ENCODE measurements at places on chromosomes 1 and 21.

- DNase-seq, result peak; percentile 59
These were observed 24.8 kb upstream of the ZMYM4 start for GRCh38 chr1:35243691-35244090.

- DNase-seq, result peak; percentile 39
These were observed 1.2 kb downstream of the PABPC4 start for GRCh38 chr1:39575191-39576015.

- DNase-seq, result no peak
These were observed 431 bp upstream of the C1orf52 start for GRCh38 chr1:85259912-85260274.

DNA sequence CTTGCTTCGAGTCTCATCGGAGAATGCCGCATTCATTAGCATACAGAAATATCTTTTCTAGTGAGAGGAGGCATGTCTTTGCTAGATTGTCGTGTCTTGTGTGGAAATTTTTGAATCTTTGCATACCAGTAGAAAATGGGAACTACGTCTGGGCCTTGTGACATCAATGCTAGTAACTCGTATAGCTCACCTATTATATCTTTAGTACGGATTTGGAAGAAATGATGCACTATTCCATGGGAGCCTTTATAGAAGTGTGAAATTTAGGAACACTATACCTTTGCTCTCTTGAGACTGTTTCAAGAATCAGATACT lies 835 bp downstream of the UHMK1 start:
- DNase-seq, result no peak

- peak; percentile 92 for DNase-seq
These were observed 37.3 kb downstream of the CAMK2N1 start for GRCh38 chr1:20448671-20449071.

DNA sequence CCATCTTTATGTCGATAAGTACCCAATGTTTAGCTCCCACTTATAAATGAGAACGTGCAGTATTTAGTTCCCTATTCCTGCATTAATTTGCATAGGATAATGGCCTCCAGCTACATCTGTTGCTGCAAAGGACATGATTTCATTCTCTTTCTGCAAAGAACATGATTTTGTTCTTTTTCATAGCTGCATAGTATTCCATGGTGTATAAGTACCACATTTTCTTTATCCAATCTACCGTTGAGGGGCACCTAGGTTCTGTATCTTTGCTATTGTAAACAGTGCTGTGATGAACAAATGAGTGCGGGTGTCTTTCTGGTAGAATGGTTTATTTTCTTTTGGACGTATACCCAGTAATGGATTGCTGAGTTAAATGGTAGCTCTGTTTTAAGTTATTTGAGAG lies 63.0 kb downstream of the HLX start:
- no peak for DNase-seq

- DNase-seq, result no peak
These were observed 1205.3 kb upstream of the ADGRL4 start for GRCh38 chr1:80211691-80212380.

- peak; percentile 44 for DNase-seq
These were observed 28.3 kb upstream of the A3GALT2 start for GRCh38 chr1:33349081-33349759.

DNA sequence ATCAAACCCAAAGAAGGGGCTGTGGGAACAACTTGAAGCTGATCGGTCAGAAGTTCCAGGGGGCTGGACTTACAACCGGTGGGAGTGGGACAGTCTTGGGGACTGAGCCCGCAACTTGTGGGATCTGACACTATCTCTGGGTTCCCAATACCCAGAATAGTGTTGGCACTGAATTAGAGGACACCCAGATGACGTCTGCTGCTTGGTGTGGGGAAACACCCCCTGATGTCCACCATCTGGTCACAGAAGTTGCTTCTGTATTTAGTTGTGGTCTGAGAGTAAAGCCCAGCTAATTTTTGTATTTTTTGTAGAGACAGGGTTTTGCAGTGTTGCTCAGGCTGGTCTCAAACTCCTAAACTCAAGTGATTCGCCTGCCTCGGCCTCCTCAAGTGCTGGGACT lies 28.8 kb downstream of the SERBP1 start:
- no peak for DNase-seq

- DNase-seq, result no peak
These were observed 36.6 kb downstream of the GJA5 start for GRCh38 chr1:147723691-147724323.

GRCh38 chr1:184507604-184508280 lies 120.9 kb downstream of the C1orf21 start:
- DNase-seq, result no peak

DNA sequence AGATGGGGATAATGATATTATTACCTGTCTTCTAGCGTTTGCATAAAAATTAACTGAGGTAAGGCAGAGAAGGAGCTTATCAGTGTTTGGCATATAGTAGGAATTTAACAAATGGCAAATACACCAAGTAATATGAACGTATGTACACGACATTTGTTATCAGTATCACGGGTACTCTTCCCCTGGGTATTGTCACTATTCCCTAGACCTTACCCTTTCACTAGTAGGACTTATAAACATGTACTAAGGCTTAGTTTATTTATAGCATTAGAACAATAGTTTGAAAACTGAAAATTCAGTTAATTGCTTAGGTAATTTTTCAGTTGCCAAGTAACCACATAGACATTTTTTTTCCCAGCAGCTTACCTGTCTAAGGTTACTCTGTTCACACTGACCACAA lies 187.0 kb downstream of the KCTD3 start:
- no peak for DNase-seq

DNA sequence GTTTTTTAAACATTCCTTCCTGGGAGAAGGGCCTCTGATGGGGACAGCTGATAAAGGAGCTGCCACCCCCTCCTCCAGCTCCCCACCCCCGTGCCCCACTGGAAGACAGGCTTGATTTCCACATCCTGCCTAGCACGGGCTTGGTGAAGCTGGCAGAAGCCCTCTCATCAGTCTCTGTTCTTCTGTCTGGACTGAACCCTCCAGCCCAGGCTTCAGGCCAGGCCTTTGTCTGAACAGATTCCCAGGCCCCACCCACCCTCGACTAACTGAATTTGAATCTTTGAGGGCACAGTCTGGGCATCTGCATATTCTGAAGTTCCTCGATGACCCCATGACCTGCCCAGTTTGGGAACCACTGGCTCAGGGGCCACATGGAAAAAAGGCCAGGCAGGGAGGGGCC lies 75.3 kb downstream of the CD58 start:
- DNase-seq, result no peak

- DNase-seq, result no peak
These were observed 585.6 kb downstream of the PTBP2 start for GRCh38 chr1:97307151-97307550.

- DNase-seq, result no peak
These were observed 62.8 kb downstream of the PIK3CD start for GRCh38 chr1:9714257-9714718.

DNA sequence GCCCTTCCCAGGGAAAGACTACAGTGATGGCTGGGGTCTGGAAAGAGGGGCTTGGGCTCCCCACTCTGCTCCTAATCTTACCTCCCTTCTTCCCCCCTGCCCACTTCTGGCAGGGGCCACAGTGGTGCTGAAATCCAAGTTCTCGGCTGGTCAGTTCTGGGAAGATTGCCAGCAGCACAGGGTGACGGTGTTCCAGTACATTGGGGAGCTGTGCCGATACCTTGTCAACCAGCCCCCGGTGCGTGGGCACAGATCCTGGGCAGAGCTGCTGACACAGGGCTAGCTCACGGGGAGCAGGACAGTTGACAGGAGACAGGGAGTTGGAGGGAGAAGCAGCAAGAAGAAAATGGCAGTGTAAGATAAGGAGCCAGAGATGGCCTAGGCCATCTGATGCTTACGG lies 2.4 kb downstream of the SLC27A3 start:
- DNase-seq, result no peak

GRCh38 chr1:102252731-102253505 lies 256.2 kb upstream of the OLFM3 start:
- DNase-seq, result no peak

GRCh38 chr1:5991381-5992025 lies 722 bp downstream of the NPHP4 start:
- DNase-seq, result peak; percentile 25

DNA sequence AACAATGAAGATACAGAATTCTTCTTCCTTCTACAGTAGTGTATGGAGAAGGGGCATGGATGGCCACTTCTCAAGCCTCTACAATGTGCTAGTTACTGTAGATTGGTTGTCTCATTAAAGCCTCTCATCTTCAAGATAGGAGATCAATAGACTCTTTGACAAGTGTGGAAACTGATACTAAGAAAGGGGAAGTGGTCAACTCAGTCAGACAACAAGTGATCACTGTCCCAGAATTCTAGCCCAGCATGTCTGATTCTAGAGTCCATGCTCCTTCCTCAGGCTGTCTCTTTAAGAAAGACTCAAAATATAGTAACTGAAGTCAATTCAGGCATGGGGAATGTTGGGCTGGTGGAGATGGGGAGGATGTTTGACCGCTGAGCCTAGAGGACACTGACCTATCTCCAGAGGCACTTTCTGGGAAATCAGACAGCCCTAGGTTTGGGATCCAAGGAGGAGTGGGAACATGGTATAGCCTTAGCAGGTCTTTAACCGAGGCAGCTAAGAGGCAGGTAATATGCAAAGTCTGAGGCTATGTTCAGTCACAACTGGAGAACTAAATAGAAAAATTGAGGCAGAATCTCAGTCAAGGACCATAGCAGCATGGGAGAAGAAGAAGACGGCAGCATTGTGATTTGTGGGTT lies 39.3 kb upstream of the EYA3 start:
- DNase-seq, result no peak

GRCh38 chr1:88985692-88986091 lies 6.7 kb downstream of the KYAT3 start:
- DNase-seq, result no peak

GRCh38 chr21:18252680-18253079 lies 8.0 kb downstream of the CHODL start:
- no peak for DNase-seq

DNA sequence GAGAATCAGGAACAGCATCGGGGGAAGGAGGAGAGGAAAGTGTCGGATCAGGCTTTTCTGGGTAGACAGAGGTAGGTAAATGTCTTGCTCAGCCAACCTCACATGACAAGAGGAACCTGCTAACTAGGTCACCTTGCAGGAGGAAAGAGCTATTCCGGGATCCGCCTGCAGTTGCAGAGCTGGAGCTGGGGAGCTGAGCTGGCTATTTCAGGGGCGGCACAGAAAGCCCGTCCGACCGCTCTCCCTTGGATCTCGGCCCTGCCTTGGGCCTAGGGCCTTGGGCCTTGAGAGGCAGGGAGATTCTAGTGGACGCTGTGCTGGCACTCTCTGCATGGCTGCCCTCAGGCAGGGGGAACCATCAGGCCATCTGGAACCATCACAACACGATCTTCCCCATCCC lies 56.5 kb upstream of the CTPS1 start:
- peak; percentile 14 for DNase-seq

DNA sequence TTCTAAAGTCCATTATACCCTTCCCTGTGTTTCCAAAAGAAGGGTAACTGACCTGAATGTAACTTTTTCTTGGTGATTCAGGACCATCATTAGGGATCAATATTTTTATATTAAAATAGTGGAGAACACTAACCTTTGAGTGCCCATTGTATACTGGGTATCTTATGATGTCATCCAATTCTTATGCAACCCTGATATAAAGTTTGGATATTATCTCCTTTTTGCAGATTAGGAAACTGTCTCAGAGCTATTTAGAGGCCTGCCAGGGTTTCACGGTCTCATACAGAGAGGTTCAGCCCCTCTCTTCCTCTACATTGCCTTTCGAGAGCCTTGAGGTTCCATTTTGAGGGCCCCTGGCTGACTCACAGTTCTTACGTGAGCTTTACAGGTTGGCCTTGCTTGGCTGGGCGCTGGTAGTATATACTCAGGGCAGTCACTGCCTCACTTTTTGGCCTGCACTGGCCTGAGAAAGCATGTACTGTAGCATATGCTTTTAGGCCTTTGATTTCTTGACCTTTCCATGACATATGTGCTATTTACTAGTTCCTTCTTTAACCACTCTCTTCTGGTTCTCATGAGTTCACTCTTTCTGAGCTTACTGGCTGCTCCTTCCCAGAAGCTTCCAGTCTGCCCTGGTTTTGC lies 15.7 kb upstream of the FOXO6 start:
- no peak for DNase-seq

DNA sequence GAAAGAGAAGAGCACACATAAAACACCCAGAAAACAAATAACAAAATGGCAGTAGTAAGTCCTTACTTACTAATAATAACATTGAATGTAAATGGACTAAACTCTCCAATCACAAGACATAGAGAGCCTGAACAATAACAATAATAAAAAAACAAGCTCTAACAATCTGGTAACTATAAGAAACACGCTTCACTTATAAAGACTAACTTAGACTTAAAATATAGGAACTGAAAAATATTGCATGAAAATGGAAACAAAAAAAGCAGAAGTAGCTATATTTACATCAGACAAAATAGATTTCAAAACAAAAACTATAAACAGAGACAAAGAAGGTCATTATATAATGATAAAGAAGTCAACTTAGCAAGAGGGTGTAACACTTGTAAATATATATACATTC lies 83.1 kb upstream of the LYPLAL1 start:
- no peak for DNase-seq

GRCh38 chr1:205950280-205950679 lies 7.0 kb upstream of the SLC26A9 start:
- no peak for DNase-seq

DNA sequence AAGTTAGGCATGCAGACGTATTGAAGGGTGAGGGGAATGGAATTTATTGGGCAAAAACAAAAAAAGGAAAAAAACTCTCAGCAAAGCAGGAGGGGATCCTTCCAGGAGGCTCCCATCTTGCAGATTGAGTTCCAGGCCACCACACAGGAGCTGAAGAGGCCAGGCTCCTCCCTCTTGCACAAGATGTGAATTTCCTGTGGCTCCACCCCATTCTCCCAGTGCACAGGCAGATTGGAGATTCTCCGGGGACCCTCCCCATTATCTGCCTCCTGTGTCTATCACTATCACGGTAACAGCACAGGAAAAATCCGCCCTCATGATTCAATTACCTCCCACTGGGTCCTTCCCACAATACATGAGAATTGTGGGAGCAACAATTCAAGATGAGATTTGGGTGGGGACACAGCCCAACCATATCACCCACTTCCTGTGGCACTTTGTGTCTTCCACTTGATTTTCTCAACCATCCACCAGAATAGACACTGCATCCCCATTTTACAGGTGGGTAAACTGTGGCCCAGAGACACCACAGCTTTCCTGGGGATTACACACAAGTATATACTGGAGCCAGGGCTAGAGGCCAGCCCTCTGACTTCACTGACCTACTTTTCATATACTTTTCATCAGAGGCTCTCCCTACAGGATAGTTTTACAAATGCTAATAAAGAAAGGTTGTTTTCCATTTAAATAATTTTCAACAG lies 18.9 kb upstream of the COL6A1 start:
- DNase-seq, result no peak

GRCh38 chr1:11463177-11463576 lies 15.8 kb upstream of the DISP3 start:
- DNase-seq, result peak; percentile 19

- DNase-seq, result peak; percentile 52
These were observed 179.4 kb downstream of the HIVEP3 start for GRCh38 chr1:41739061-41739955.

GRCh38 chr1:180170546-180171151 lies 16.0 kb downstream of the QSOX1 start:
- no peak for DNase-seq

GRCh38 chr1:206075786-206076755 lies 23.1 kb downstream of the RHEX start:
- DNase-seq, result no peak

All from NCI-H2171 treated with DMSO at 0.1 percent for 48 hours (cell line).